Smooth muscle cell of the brain vasculature (primary cell): ENCODE measurements at places on chromosomes 11 and 22.

DNA sequence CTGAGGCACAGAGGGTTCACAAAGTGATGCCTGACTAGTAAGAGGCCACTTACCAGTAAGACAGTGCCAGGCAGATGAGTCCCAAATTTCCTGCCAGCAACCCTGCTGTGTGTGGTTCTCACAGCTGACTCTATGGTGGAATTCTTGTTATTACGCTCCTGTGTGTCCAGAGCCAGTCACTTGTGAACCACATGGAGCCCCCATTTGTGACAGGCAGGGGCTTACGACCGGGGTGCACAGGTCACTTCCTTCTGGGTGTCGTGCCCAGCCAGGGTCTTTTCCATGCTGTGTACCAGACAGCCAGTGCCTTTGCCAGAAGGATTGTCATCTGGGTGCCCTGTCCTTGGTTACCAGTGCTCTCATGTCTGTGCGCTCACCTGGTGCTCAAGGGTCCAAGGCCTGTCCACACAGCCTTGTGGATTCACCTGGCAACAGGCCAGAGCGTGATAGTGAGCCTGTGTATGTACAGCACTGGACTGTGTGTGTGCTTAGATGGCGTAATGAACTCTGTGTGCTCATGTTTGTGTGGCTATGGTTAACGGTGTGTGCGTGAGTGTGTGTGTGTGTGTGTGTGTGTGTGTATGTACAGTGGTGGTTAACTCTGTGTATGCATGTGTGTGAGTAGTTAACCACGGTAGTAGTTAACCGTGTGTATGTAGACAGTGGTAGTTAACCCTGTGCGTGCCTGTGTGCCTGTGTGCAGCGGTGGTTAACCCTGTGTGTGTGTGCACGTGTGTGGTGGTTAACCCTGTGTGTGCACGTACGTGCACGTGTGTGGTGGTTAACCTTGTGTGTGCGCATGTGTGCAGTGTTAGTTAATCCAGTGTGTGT, 18.6 kb downstream of the GRAMD4 start:
- DNase-seq, result no peak

GRCh38 chr11:69125861-69126260, 29.9 kb upstream of the SMIM38 start:
- no peak for DNase-seq

- DNase-seq, result no peak
Observed at GRCh38 chr22:31488988-31489617, 539 bp downstream of the EIF4ENIF1 start.

- no peak for DNase-seq
Observed at GRCh38 chr11:97717922-97718321, 1302.8 kb upstream of the CNTN5 start.

- no peak for DNase-seq
Observed at GRCh38 chr11:126430581-126431335, 75.3 kb downstream of the ST3GAL4 start.

DNA sequence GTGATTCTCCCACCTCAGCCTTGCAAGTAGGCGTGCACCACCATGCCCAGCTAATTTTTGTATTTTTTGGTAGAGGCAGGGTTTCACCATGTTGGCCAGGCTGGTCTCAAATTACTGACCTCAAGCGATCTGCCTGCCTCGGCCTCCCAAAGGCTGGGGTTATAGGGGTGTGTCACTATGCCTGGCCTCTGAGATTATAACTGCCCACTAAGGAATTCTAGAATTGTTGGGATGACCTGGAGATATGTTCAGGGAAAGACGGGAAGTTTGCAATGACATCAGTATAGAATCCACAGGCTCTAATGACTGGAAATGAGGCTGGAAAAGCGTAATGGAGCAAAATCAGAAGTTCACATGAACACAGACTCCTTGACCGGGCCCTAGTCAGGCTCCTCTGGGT, 62.2 kb downstream of the CLMP start:
- DNase-seq, result no peak

DNA sequence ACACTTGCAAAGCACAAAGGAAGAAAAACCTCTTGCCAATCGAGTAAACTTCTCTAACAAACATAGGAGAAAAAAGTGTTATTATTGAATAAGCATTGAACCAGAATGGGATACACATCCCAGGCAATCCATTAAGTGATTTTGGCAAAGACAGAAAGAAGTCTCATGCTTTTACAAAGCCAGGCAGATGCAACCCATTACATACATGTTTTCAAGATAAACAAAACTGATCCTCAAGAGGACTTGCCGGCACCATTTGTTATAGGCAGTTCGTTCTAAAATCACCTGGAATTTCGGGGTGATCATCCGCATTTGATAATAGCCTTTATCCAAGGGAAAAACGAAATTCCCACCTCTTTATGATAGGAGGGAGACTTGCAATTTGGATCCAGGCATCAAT, 97.5 kb upstream of the RAG2 start:
- DNase-seq, result no peak

- DNase-seq, result no peak
Observed at GRCh38 chr11:76307396-76307795, 73.5 kb downstream of the THAP12 start.

- DNase-seq, result no peak
Observed at GRCh38 chr11:120330045-120330444, 4.9 kb downstream of the TLCD5 start.

DNA sequence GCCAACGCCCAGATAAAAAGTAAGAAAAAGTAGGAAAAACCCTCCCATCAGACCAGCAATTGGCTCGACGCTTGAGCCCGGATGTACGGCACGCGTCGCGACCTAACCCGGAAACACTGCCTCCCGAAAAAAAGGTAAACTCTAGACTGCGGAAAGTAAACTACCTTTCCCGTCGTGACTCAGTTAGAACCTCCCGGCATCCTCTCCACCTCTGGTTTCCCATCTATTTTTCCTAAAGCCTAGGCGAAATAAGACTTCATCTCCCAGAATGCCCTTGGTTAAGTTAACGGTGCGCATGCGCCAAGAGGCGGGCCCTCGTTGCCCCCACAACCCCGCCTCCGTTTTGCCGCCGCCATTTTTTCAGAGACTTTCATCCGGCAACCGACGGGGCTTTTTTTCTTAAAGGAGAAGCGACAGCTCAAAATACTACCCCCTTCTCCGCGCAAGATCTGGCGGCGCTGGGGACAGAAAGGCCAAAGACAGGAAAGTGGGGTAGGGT, 678 bp upstream of the ZFP91 start:
- DNase-seq, result peak; percentile 94

GRCh38 chr11:113506893-113507292, 31.7 kb upstream of the DRD2 start:
- no peak for DNase-seq

DNA sequence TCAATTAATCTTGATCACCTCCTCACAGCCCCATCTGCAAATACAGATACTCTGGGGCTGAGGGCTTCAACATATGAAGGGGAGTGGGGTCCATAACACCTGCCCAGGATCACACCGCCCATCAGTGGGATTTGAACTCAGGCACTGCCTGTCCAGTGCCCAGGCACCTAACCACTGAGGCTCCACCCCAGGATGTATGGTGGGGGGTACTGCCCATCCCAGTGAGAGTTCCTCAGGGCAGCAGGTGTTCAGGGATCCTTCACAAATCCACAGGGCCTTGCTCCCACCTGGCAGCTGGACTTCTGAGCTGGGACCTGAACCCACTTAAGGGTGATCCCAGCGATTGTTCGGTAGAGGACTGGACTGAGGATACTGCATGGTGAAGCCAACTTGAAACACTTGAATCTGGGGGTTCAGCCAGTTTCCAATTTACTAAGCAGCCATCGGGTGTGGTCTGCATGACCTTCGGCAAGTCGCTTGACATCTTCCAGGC, 33.3 kb downstream of the PRDM11 start:
- no peak for DNase-seq

DNA sequence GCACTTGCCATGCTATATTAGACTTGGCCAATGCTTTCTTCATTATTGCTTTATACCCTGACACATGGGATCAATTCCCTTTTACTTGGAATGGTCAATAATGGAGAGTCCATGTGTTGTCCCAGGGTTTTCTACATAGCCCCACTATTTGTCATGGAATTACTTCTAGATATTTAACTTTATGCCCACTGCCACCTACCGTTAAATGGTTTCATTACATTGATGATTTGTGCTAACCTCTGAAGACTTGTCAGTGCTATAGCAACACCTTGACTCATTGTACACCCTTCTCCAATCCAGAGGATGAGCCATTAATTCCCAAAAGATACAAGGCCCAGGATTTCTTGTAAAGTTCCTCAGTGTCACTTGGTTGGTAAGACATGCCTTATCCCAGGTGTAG, 31.4 kb upstream of the SLC22A25 start:
- no peak for DNase-seq

DNA sequence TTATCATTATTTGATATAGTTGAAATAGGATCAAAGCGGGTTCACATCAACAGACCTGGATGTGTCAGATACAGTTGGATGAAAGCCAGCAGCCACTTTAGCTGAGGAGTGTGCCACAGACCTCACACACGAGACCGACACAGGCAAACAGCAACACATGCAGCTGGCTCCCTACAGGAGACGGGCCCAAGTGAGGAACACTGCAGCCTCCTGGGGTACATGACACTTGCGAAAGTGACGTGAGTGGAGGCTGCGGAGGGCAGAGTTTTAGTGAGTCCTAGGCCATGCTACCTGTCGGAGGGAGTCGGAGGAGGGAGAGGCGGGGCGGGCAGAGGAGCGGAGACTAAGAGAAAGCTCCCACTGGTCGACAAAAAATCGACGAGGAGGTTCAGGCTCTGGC, 100.9 kb upstream of the BID start:
- no peak for DNase-seq

GRCh38 chr11:132422722-132423121, 1052.3 kb downstream of the NTM start:
- no peak for DNase-seq

GRCh38 chr11:96397863-96398262, 8.1 kb downstream of the JRKL start:
- DNase-seq, result no peak

- DNase-seq, result no peak
Observed at GRCh38 chr11:92295175-92296137, 70.8 kb downstream of the FAT3 start.

DNA sequence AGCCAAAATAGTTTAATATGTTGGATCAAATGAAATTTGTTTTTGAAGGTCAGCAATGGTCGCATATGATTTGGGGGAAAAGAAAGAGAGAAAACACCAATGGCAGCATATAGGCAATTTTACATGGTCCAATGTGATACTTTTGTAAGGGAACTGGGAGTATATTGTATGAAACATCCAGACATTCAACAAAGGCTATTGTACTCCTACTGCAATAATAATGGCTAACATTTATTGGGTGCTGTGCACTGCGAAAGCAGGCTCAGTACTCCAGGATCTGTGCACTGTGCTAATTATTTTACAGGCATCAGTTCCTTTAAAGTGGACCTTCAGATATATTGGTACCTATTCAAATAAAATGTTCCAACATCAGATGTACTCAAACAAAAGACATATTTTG, 5.9 kb upstream of the OR10V1 start:
- DNase-seq, result no peak

DNA sequence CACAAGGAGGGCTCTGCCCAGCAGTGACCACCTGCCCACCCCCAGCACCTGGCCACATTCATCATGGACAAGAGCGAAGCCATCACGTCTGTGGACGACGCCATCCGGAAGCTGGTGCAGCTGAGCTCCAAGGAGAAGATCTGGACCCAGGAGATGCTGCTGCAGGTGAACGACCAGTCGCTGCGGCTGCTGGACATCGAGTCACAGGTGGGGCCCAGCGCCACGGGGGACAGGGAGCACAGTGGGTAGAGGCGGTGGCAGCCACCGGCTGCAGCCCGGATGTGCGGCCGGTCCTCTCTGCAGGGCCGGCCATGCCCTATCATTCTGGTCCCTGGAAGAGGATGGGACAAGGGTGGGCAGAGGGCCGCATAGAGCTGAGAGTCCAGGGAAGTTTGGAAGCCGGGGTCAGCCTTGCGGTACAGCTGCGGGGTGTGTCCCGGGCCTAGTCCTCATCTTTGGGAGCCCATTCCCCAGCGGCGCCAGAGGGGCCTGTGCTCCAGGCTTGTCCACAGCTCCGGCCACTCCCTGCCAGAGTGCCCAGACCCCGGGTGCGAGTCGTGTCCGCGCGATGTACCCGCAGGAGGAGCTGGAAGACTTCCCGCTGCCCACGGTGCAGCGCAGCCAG, 14.1 kb downstream of the EPS8L2 start:
- DNase-seq, result no peak

GRCh38 chr11:20042811-20043341, 117.4 kb downstream of the DBX1 start:
- no peak for DNase-seq

GRCh38 chr11:14273895-14274294, 85.1 kb downstream of the RRAS2 start:
- no peak for DNase-seq

DNA sequence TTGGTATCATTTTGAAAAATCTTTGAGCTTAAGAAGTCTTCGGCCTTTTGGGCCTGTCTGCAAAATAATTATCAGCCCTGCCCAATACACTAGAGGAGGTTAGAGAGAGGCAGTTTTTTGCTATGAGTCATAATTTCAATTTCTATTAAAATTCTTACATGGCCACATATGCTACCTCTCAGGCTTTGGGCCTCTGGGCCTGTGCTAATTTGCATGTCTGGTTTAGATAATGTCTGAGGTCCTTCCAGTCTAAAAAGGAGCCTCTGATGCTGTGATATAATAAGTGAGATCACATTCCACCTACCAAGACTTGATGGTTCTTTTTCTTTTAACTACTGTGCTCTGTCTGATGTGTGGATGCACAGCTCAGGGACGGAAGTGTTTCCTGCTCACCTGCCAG, 70.8 kb downstream of the KCNJ1 start:
- DNase-seq, result no peak

GRCh38 chr22:42328130-42328783, 57.8 kb upstream of the TCF20 start:
- no peak for DNase-seq
